Hepatic stellate cell (primary cell): ENCODE measurements at places on chromosomes 12 and 14.

GRCh38 chr12:1429980-1430379 lies 164.4 kb downstream of the FBXL14 start:
- DNase-seq = peak; percentile 41

DNA sequence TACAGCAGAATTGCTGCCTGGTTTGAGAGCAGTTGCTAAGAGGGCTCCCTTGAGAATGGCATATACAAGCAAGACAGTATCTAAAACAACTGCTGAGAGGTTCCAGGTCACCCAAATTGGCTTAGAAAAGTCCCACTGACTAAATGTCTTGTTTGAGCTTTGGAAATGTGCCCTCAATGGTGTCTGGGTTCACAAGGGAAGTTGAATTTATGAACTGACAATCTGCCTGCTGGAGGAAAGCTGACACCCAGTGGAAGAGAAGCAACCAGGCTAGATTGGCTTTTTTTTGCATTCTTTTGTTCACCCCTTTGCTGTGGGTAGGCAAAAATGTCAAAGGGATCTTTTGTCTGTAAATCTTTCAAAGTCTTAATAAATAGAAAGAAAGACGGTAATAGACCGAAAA lies 44.6 kb upstream of the NPFF start:
- no peak for DNase-seq

- no peak for DNase-seq
Measured at GRCh38 chr12:52699960-52700359, 3.4 kb downstream of the KRT77 start.

GRCh38 chr14:89504602-89505313 lies 87.7 kb upstream of the FOXN3 start:
- peak; percentile 70 for DNase-seq

GRCh38 chr12:53575502-53576249 lies 50.5 kb downstream of the ATF7 start:
- DNase-seq = no peak

DNA sequence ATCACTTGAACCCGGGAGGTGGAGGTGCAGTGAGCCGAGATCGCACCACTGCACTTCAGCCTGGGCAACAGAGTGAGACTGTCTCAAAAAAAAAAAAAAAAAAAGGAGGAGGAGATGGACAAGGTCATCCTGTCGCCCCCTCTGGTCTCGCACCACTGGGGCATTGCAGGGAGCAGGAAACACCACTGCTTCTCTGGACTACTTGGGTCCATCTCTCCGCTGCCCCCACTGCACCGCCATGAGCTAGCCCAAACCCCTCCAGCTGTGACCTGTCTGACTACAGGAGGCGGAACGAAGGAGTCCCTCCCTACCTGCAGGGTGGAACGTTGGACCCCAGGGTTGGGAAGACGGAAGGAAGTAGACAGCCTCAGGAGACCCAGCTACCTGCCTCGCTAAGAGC lies 18.2 kb upstream of the FAM222A start:
- DNase-seq = no peak

DNA sequence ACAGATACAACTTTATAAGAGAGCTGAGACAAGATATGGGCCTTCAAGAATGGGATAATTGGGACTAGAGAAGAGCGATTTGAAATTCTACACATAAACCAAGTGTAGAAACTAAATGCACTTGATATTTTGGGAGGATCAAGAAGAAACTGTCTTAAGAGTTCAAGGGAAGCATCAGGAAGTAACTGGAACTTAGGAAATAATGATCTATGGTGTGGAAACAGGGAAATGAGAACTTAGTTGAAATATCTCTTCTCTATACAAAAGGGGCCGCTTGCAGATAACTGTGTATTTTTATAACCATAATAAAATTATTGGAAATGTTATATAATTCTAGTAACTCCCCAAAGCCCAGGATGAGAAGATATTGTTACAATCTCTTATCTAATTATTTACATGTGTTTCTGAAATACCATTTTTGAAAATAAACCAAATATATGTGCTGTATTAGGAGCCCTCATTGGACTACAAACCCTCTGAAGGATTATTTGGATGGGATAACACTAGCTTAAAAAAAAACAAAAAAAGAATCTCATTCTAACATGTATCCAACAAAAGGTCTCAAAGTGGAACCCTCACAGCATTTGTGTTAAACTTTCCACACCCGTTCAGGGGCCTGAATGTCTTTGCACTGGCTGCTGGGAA lies 84.7 kb upstream of the FLRT2 start:
- DNase-seq = no peak

GRCh38 chr14:73746520-73747378 lies 32.6 kb upstream of the PNMA1 start:
- no peak for DNase-seq

- DNase-seq = no peak
Measured at GRCh38 chr14:51039252-51039651, 55.7 kb downstream of the TRIM9 start.

- DNase-seq = no peak
Measured at GRCh38 chr14:92728759-92729364, 19.6 kb downstream of the LGMN start.

DNA sequence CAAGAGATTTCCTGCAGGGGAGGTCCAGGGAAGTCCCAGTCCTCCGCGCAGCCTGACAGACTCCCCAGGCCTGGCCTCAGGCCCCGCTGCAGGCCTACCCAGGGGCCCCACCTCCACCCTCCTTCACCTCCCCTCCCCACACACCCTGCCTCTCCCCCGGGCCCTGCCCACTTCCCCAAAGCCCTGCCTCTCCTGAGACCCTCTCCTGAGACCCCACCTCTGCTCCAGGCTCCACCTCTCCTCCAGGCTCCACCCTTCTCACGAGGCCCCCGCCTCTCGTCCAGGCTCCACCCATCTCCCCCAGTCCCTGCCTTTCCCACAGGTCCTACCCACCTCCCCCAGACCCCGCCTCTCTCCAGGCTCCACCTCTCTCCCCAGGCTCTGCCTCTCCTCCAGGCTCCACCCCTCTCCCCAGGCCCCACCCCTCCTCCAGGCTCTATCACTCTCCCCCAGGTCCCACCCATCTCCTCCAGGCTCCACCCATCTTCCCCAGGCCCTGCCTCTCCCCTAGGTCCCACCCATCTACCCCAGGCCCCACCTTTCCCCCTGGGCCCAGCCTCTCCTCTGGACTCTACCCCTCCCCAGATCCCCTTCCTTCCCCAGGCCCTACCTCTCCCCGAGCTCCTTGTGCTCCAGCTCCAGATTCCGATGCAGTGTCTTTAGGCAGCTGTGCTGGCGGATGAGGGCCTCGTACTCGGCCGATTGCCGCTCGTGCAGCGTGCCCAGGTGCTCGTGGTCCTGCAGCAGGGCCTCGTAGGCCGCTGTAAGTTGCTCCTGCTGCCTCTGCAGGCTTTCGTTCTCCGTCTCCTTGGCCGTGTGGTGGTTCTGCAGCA lies 58.8 kb upstream of the GPR68 start:
- DNase-seq = no peak

DNA sequence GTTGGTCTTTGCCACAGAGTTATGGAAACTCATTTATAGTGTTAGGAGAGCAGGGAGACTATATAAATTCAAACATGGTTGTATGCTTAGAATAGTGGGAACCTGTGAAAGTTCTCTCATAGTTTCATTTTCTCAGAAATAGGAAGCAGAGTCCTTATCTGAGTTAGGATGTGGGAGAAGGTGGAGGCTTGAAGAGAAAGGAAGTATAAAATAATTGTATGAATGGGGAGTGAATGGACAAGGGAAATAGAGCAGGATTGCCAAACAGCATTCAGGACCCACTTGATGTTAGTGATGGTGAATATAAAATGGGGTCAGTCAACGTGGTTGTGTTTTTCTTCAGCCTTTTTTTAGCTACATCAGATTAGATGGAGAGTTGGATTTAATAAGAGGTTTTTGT lies 34.0 kb upstream of the TPH2 start:
- DNase-seq = no peak

DNA sequence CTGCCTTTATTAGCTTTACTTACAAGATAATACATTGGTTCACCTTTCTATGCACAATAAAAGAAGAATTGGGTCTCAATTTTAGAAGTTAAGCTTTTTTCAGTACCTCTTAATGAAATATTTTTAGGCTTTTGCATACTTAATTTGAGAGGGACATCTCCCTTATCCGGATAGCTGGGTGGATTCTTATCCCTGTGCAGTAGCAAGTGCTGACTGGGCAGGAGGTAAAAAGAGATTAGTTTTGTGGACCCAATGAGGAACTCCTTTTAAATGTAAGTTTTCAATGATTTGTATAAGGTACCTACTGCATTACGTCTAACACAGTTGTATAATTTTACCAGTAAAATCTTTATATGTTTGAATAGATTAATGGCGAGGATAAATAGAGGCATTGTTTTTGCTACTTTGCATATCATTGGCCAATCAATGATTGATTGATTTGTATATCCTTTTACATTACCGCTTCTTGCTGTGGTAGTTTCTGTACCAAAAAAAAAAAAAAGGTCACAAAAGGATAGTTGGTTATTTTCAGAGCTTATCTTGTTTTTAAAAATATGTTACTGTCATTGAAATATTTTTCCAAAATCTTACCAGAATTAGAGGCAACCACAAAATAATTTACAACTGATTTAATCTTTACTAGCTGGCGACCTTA lies 2.2 kb downstream of the CPSF6 start:
- no peak for DNase-seq

- DNase-seq = peak; percentile 63
Measured at GRCh38 chr12:121765573-121765972, 27.9 kb downstream of the RHOF start.

- DNase-seq = no peak
Measured at GRCh38 chr12:47591361-47591791, 114.5 kb downstream of the RPAP3 start.

- DNase-seq = no peak
Measured at GRCh38 chr12:6460751-6461371, 9.0 kb downstream of the TAPBPL start.

DNA sequence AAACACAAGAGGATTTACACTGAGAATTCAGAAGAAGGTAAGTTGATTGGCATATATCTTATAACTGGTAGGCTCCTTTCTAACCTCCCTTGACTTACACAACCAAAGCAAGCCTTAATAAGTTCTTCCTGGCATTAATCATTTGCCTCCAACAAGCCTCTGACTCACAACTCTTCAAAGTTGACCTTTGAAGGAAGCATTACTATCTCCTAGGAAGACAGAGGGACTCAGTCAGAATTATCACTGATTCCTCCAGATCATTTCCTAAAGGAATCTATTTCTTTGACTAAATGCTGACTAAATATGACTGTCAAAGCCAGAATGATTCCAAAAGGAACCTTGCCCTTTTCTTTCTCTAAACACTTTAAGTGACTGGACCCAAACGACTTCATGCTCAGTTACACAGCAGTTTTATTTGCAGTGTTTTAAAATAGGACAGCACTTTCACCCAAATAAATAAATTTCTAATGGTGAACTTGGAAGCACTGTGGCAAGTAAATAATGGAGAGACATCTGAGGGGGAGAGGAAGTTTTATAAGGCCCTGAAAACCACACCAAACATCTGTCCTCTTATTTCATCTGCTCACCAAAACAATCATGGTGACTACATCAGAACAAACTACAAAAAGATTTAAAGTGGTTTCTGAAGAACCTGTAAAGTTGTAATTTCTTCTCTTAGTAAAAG lies 128.2 kb downstream of the KLHL28 start:
- DNase-seq = no peak

DNA sequence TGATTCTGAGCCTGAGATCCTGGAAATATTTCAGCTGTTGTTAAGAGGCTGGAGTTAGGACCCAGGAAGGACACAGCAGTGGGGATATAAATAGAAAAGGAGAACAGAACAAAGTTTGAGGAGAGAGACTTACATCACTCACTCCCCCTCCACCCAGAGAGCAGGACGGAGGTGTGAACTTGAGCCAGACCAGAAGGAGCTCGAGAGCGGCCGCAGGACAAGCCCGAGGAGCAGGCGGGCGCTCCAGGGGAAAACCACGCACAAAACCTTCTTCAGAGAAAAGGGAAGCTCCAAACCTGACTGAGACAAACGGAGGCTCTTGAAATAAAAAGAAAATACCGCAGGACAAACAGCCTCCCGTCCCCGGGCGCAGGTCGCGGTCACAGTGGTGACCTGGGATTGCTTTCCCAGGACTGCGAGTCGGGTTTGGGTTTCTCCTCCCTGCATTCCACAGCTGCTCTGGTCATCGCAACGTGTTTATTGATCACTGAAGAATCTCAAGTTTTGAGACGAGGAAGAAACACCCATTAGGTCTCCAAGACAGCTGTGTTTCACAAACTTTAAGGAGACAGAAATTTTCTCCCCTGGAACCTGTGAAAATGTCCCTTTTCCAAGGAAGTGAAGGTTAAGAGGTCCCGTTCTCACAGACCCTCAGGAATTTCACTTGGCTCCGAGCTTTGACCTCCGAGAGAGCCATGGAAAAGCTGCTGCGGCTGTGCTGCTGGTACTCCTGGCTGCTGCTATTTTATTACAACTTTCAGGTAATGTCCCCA lies at the start of gene ADGRD1:
ADGRD1 (plus strand) TSS at position 137 of the 773 bp plus-strand sequence; CDS start at position 696, 559 bp downstream.
- peak; percentile 37 for DNase-seq

DNA sequence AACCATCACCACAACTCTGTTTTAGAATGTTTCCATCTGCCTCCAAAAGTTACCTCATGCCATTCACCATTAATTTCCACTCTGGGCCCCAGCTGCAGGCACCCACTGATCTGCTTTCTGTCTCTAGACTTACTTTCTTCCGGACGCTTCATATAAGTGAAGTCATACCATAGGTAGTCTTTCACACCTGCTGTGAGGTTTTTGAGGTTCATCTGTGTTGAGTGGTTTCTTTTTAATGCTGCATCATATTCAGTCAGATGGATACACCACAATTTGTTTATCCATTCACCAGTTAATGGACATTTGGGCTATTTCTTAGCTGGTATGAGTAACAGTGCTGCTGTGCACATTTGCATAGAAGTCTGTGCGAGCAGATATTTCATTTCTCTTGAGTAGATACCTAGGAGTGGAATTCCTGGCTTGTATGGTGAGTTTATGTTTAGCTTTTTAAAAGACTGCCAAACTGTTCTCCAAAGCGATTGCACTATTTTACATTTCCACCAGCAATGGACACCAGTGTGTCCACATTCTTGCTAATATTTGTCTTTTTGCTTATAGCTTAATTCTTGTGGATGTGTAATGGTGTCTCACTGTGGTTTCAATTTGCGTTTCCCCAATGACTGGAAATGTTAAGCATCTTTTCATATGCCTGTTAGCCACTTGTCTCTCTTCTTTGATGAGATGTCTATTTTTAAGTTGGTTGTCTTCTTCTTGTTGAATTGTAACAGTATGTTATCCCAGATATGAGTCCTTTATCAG lies 48.3 kb downstream of the ZFYVE21 start:
- DNase-seq = no peak

DNA sequence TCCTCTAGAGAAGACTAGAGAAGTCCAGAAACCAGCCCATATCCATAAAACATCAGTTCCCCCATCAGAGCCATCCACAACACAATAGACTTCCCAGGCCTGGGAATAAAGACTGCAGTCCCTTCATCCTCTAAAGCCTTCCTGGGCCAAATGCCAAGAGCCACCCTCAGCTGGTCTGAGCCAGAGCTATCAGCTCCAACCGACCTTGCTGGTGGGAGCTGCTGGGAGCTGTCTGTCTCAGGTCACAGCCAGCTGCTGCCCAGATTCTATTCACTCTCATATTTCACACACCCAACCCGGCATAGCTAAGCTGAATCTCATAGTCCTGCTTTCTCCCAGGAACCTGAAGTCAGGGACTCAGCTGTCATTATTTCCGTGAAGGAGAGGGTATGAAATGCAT lies 10.9 kb upstream of the TFCP2 start:
- DNase-seq = peak; percentile 23
